ENCODE measurements at places on chromosomes 13 and 19. TPM values are rescaled to one million over a fixed set of nuclear protein-coding genes. Genes with fewer than 3 reads are reported as not detected.

DNA sequence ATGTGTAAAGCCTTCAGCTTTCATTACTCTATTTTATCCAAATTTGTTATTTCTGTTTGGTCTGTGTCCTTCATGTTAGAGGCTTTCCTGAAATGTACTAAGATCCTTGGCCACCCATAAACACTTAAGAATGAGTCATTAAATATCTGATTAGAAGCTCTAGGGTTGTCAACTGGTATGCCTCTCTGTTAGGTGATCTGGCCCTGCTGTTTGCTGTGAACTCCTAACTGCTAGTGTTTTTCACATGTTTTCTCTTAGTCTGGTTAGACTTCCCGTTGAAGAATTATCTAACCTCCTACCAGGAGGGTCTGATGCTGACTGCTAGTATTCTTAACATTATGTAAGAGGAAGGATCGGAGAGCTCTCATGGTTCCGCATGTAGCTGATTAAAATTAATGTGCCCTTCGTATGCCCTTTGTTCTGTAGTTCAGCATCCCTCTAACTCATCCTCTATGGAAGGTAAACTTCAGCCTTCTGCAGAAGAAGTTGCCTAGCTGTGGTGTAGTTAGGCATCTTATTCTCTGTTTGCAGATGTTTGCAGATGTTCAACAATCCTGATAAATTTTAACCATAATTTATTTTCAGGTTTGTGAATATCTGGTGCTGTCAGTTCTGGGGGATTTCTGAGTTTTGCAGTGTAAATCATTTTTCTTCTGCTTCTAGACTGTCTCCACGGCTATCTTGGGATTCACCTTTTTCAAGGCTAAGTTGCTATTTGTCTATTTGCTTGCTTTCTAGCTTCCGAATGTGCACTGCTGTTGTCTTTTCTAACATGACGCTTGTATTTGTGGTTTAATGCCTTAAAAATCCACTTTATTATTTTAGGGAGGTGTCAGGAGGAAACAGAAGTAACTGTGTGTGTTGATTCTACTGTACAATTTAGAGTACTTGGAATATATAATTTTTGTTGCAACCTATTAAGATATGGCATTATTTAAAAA is 207.2 kb upstream of the SPRY2 start:
- no peak overlapping the region for H3K27ac ChIP-seq
- H3K27me3 ChIP-seq: no peaks in the 10 kb centered on the region
- no peak overlapping the region for H3K4me3 ChIP-seq
- no peaks in the 10 kb centered on the region for H3K36me3 ChIP-seq
- no peak for DNase-seq

DNA sequence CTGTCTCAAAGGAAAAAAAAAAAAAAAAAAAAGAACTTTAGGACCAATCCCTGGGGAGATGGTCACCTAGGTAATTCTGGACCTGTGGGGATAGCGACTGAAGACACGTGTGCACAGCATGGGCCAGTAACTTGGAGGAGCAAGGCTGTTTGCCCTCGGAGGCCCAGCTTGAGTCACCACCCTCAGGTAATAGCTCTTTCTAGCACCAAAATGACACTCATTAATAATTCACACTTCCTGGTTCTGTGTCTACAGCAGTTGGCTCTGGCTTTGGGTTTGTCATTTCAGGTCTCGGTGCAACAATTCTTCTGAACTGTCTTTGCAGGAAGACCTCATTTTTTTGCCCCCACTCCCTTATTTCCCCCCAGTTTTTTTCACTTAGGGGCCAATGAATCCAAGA is 3.9 kb upstream of the ATP11A start:
- no peak for DNase-seq
- no peaks in the 10 kb centered on the region for H3K27me3 ChIP-seq
- H3K4me1 ChIP-seq: peaks cover 10% of the 10 kb centered on the region

- no peaks in the 10 kb centered on the region for H3K27me3 ChIP-seq
- H3K27ac ChIP-seq: no peak overlapping the region
- H3K36me3 ChIP-seq: no peaks in the 10 kb centered on the region
- no peak for DNase-seq
- H3K4me1 ChIP-seq: no peaks in the 10 kb centered on the region
- H3K4me3 ChIP-seq: no peak overlapping the region
Measured at GRCh38 chr13:90217275-90217674, 1130.2 kb upstream of the MIR17HG start.

DNA sequence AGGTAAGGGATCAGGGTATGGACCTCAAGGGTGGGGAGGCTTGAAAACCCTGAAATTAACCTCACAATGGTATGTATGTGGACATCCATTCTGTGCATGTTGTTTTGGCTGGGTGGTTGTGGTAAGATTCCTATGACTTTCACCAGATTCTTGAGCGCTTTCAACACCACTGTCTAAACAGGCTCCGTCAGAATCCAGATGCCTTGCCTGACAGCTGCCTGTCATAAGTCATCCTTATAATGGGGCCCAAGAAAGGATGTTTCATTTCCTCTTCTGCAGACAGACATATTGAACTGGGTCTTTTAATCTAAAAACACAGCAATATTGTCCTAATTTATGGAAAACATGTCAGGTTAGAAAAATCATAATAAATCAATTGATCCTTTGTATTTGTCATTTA is 41.3 kb downstream of the ALOX5AP start:
- no peaks in the 10 kb centered on the region for H3K36me3 ChIP-seq
- DNase-seq: no peak
- no peaks in the 10 kb centered on the region for H3K27me3 ChIP-seq
- no peaks in the 10 kb centered on the region for H3K4me1 ChIP-seq
- H3K4me3 ChIP-seq: no peak overlapping the region

DNA sequence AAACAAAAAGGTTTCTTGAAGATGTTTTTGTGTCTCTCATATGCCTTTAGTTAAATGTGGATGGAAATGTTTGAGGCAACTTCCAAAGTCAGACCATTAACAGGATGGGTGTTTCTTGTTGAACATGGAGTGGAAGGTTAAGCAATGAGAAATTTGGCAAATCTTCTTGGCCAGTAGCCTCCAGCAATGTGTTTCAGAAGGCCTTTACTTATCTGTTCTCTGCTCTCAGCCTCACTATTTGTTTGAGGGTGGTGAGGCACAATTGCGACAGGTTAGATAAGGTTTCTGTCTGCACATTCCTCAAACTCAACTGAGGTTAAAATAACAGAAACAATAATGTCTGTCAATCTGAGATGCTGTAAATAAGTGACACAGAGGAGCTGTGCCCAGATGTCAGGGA is 1019.0 kb downstream of the DIAPH3 start:
- H3K4me1 ChIP-seq: no peaks in the 10 kb centered on the region
- H3K27me3 ChIP-seq: no peaks in the 10 kb centered on the region
- no peak for DNase-seq

DNA sequence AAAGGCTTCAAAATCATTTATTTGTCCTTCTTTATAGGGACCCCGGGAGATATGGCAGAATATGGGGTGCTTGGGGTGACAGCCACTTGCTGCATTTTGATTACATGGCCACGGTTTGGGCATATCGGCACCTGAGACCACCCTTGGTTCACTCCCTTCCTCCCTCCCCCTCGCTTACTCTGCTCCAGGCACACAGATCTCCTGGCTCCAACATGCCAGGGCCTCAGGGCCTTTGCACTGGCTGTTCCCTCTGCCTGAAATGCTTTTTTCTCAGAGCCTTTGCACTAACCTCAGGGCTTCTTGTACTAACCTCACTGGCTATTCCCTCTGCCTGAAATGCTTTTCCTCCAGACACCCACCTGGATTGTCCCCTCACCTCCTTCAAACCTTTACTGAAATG is 23.8 kb downstream of the VAV1 start:
- peaks cover 18% of the 10 kb centered on the region for H3K27me3 ChIP-seq
- H3K36me3 ChIP-seq: no peaks in the 10 kb centered on the region
- DNase-seq: no peak

DNA sequence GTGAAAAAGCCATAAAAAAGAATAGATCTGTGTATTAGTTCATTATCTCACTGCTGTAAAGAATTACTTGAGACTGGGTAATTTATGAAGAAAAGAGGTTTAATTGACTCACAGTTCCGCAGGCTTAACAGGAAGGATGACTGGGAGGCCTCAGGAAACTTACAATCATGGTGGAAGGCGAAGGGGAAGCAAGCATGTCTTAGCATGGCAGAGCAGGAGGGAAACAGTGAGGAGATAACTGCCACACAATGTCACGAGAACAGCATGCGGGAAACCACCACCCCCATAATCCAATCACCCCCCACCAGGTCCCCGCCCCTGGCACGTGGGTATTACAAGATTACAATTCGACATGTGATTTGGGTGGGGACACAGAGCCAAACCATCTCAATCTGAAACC is 39.1 kb upstream of the EEF1AKMT1 start:
- peaks cover 17% of the 10 kb centered on the region for H3K36me3 ChIP-seq
- peaks cover 21% of the 10 kb centered on the region for H3K4me1 ChIP-seq
- no peak overlapping the region for H3K4me3 ChIP-seq
- no peak overlapping the region for H3K27ac ChIP-seq

GRCh38 chr13:33073338-33073737 is 57.1 kb downstream of the KL start:
- peaks cover 19% of the 10 kb centered on the region for H3K4me1 ChIP-seq
- H3K36me3 ChIP-seq: no peaks in the 10 kb centered on the region
- DNase-seq: no peak
- no peak overlapping the region for H3K4me3 ChIP-seq
- H3K27ac ChIP-seq: no peak overlapping the region

- no peaks in the 10 kb centered on the region for H3K36me3 ChIP-seq
- no peaks in the 10 kb centered on the region for H3K27me3 ChIP-seq
- H3K27ac ChIP-seq: no peak overlapping the region
Measured at GRCh38 chr19:23409392-23410048, 14.2 kb upstream of the ZNF91 start.

DNA sequence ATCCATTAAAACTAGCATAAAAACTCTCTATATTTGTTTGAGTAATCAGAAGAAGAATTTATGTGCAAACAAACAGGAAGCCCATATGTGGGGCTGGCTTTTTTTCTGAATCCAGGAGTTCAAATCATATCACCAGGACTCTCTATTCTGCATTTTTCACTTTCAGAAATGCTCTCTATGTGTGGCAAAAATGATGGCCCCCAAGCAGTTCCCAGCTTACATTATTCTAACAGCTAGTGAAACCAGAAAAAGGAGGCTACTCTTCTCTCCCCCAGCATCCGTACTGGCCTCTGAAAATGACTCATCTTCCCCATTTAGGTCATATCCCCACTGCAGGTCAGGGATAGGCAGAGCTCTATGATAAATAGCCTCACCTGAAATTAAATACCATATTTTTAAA is 20.4 kb downstream of the RBM26 start:
- no peak overlapping the region for H3K4me3 ChIP-seq
- H3K36me3 ChIP-seq: peaks cover 25% of the 10 kb centered on the region
- H3K4me1 ChIP-seq: peaks cover 14% of the 10 kb centered on the region
- H3K27ac ChIP-seq: no peak overlapping the region
- H3K27me3 ChIP-seq: no peaks in the 10 kb centered on the region

DNA sequence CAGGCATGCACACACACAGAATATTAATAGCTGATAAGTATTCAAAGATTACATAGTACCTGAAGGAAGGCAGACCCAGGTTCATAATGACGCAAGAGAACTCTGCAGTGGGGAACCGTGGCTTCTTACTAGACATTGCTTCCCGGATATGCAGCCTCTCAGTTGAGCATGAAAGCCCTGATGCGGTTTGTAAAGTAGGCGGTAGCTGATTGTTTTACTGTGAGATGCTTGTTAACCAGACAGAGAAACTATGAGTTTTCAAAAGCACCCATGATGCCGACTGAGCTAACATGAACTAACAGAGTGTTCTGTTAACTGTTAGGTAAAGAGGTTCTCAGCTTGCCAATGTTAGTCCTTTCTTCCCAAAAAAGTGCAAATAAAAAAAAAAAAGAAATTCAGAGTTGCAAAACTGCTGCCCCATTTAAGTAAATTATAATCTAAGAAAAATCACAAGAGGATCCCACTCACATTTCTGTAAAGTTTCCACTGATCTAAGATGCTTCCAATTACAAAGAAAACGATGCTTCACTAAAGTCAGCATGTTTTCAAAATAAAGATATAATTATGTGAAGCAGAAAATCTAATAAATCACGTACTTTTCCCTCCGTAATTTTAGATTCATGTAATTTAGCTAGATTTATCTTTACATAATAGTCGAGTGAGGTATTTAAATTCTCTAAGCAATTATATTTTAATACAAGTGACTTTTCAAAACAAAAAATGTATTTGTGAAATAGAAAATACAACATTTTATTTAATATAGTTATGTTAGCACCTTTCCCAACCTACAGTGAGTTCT is 2.2 kb downstream of the FLT1 start:
- H3K27ac ChIP-seq: no peak overlapping the region
- H3K4me3 ChIP-seq: no peak overlapping the region
- DNase-seq: no peak
- peaks cover 87% of the 10 kb centered on the region for H3K27me3 ChIP-seq

DNA sequence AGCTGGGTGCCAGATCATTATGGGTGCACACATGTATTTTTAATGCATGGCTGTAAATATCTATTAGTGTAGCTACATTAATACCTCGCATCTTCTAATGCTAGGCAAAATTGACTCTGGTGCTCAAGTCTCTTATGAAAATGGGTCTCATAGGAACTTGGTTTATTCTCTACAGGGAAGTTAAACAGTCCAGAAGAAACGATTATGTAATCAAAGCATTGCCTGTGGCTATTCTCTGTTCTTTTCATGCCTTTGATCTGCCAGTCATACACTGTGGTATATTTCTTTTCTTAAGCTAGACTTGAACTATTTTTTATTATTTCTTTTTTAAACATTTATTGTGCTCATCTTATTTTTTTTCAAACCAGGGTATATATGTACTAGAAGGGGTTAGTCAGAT is 1015.0 kb downstream of the SLITRK1 start:
- no peaks in the 10 kb centered on the region for H3K27me3 ChIP-seq
- H3K36me3 ChIP-seq: no peaks in the 10 kb centered on the region
- H3K27ac ChIP-seq: no peak overlapping the region
- no peak for DNase-seq
- no peaks in the 10 kb centered on the region for H3K4me1 ChIP-seq

DNA sequence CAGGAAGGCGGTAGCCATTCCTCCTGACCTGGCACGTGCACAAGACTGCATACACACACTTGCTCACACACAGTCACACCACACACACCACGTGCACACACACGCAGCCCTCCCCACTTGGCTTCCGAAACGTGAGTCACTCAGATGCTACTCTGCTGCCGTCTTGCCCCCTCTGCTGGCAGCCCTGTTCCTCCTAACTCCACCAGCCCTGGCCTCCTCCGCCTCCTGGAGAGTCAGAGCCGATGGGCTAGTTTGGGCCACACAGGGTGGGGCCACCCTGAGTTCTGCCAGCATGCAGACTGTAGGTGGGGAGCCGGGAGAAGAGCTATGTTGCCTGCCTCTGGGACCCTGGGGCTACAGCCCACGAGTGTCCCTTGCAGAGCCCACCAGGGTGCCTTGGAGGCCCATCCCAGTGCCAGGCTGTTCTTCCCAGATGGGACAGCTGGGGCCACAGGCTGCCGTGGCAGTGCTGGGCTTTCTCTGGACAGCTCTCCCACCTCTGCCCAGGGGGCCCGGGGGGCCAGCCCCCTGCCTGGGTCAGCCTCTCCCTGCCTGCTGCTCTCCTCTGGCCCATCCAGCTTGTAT is 12.1 kb downstream of the PIN1 start:
- H3K4me1 ChIP-seq: no peaks in the 10 kb centered on the region
- H3K27ac ChIP-seq: no peak overlapping the region
- peaks cover 13% of the 10 kb centered on the region for H3K36me3 ChIP-seq
- no peaks in the 10 kb centered on the region for H3K27me3 ChIP-seq

- H3K4me1 ChIP-seq: no peaks in the 10 kb centered on the region
- no peak overlapping the region for H3K27ac ChIP-seq
- no peaks in the 10 kb centered on the region for H3K36me3 ChIP-seq
- H3K4me3 ChIP-seq: no peak overlapping the region
Measured at GRCh38 chr13:38417727-38418126, 68.1 kb downstream of the UFM1 start.

ACER1 gene
- not detected for polyA plus RNA-seq

C3 gene
- polyA plus RNA-seq: 0.67 TPM

SIAH3 gene
- polyA plus RNA-seq: 0.08 TPM

MRPL54 gene
- 125 TPM for polyA plus RNA-seq

ADGRE1 gene
- polyA plus RNA-seq: 11.2 TPM

EXOC3L2 gene
- polyA plus RNA-seq: not detected

METTL21C gene
- not detected for polyA plus RNA-seq

PRKCG gene
- polyA plus RNA-seq: 0.26 TPM
